ENCODE measurements at places on chromosomes 4 and X. TPM values are rescaled to one million over a fixed set of nuclear protein-coding genes. Genes with fewer than 3 reads are reported as not detected.

DNA sequence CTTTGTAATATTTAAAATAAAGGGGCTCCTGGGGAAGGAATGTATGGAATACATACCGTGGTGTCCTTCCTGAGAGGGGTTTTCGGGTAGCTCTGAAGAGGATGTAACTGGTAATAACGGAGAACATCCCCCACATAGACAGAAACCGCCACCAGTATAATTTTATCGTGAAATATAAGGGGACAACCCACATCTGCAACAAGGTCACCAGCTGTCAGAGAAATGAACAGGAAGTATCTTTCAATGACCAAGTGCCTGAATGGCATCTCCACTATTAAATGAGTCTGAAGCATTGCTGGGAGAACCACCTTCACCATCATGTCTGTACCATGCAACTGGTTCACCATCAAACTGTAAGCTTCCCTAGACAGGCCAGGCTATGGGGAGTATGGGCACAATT, 31.7 kb downstream of the RNF175 start:
- DNase-seq: no peak

DNA sequence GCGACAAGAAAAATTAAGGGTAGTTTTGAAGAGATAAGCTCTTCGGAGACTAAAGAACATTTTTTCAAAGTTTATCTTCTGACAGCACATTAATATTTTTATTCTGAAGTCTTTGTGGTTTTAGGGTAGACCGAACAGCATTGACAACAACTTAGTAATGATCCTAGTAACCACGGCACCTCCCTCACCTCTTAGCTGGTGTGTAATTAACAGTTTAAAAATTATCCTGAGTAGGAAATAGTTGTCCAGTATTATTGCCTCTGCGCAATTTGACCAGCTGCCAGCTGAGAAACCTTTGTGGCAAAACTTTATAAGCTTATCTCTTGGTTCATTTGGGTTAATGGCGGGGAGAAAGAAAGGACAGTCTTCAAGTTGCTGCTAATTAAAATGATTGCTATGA, 213.6 kb downstream of the CBLL2 start:
- DNase-seq: no peak

DNA sequence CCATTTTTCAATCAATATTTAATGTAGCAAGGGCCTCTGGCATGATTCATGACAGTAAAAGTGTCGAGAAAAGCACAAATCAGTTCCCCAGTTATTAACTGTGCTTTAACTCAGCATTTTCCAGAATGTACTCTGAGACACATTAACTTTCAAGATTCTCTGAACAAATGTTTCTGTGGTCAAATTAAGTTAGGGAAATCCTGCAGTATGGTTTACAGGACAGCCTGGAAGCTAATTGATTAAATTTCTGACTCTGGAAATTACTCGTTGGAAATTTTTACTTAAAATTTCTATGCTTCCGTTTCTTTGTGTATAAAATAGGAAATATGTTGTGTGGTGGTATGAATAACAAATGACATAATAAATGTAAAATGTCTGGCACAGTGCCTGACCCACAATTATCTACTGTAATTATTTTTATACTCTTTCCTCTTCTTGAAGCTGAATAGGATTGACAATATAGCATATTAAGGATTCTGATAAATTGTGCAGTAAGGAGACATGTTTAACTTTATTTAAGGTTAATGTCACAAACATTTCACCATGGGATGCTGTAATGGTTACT, 33.7 kb downstream of the STK32B start:
- no peak for DNase-seq

DNA sequence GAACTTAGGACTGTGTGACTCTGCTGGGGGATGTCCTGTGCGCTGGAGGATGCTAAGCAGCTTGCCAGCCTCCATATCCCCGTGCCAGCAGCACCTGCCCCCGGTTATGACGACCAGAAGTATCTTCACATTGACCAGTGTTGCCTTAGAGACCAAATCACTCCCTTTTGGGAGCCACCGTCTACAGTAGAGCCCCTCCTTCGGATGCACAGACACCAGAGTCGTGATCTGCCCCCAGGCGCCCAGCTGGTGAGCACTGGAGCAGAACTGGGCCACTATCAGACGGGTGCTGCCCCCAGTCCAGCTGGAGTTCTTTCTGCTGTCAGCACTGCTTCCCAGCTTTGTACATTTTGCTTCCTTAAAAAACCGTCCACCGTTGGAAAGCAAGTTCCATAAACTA, 30.0 kb upstream of the TADA2B start:
- DNase-seq: no peak

GRCh38 chr4:170089274-170089667, 485 bp downstream of the AADAT start:
- DNase-seq: no peak

GRCh38 chr4:169933531-169933930, 92.7 kb downstream of the MFAP3L start:
- DNase-seq: no peak

- no peak for DNase-seq
Measured at GRCh38 chr4:106898621-106899230, 137.4 kb downstream of the DKK2 start.

Gene ZFP42
- total RNA-seq: not detected

DNA sequence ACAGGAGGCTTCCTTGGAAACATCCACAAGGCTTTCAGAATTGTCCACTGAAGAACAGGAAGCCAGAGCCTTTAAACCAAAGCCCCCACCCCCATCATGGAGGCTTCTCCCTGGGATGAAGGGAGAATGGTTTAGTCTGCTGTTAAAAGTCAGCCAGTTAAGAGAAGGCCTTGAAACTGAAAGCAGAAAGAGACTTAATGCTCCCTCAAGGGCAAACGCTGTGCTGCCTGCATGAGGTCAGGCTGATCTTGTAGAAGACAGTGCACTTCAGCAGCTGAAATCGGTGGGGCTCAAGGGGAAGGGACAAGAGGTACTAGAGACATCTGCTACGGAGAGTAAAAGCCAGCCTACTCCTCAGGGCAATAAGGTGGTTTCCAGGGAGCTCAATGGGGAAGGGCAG, 69.0 kb downstream of the HPRT1 start:
- no peak for DNase-seq

Gene ZBTB33
- total RNA-seq: 7.7 TPM

- DNase-seq: no peak
Measured at GRCh38 chr4:67483868-67484602, 61.3 kb downstream of the CENPC start.

Gene PNMA6A
- 1.6 TPM for total RNA-seq

Gene NPY1R
- 2.9 TPM for total RNA-seq

Gene XPNPEP2
- total RNA-seq: 2.5 TPM
